Activated T-helper 1 cell treated with anti-CD3 and anti-CD28 coated beads, Interleukin-2, amount 50 U/mL, for 16 hours (primary cell): ENCODE measurements at places on chromosomes 2 and 18.

DNA sequence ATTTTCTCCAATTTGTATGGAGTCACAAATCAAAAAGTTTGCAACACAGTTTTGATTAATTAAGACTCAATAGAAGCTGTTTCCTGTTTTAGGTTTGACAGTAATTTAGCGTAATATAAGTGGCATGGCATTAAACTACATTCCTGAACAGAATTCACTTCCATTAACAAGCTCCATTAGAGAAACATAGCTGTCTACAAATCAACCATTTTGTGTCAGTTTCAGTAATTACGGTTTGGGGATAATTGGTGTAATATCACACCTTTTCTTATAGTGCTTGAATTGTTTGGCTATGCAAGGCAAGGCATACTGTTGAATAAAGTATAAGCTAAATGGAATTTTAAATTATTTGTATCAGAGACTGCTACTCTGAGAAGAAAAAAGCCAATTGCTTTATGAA is 585.5 kb downstream of the CBLN2 start:
- no peak for DNase-seq

- DNase-seq: no peak
These were observed 795.7 kb downstream of the DCC start for GRCh38 chr18:53135654-53136053.

- no peak for DNase-seq
These were observed 78.5 kb downstream of the ATL2 start for GRCh38 chr2:38298539-38298938.

DNA sequence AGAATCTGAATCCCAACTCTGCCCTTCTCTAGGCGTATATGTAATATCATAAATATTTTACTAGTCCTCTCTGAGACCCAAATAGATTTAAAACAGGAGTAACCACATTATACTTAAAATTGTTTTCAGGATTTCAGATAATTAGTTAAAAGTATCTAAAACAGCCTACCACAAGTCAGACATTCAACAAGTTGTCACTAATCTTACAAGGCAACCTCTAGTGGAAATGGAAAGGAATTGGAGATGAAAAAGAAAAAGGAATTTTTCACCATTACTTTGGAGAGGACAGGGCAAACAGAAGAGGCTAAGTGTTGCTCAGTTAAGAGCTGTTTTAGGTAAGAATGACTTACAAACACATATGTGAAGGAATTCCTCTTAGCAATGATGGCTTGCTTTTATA is 11.4 kb downstream of the CUL3 start:
- DNase-seq: no peak

GRCh38 chr2:25304321-25304720 is 37.4 kb downstream of the DNMT3A start:
- no peak for DNase-seq

GRCh38 chr2:112623913-112624777 is 21.6 kb upstream of the SLC20A1 start:
- DNase-seq: peak; percentile 50

- DNase-seq: no peak
These were observed 50.8 kb downstream of the PID1 start for GRCh38 chr2:229220254-229220653.

DNA sequence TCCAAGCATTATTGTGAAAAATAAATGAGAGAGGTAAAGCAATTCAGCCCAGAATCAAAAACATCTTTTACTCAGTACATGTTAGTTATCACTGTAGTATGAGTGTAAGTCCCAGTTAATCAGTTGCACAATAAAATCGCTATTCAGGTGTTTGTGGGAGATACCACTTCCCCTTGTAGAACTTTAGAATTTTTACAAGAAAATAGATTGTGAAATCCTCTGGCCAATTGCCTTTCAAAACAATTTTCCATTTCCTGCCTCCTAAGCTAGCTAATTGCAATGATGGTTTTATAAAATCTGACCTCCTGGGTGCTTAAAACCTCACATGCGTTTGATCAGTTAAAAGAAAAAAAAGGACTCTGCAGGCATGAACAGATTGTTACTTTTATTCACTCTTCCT is 332.5 kb downstream of the PID1 start:
- DNase-seq: no peak

DNA sequence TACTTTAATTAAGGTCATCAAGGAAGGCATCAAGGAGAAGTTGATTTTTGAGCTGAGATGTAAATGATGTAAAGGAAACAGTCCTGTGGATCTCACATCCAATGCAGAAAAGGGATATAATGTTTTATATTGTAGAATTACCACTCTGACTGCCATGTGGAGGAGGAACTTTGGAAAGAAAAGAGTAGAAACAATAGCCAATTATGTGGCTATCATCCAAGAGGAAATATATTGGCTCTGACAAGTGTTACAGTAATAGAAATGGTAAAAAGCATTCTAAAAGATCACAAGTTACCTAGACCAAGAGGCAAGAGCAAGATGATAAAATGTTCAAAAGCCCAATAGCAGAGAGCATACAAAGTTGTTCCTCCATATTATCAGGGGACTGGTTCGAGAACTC is 26.8 kb downstream of the BARD1 start:
- no peak for DNase-seq

GRCh38 chr2:236968101-236968879 is 117.4 kb upstream of the COPS8 start:
- DNase-seq: no peak

GRCh38 chr2:156333274-156333950 is 891 bp upstream of the NR4A2 start:
- DNase-seq: no peak

- no peak for DNase-seq
These were observed 255.3 kb downstream of the VAPA start for GRCh38 chr18:10169064-10169562.

- DNase-seq: no peak
These were observed 29.6 kb downstream of the PTCD3 start for GRCh38 chr2:86135653-86136052.
